ENCODE measurements at places on chromosomes 4 and X.

GRCh38 chr4:139050446-139050845, 34.9 kb downstream of the NOCT start:
- DNase-seq = no peak

GRCh38 chr4:18463987-18464559, 442.5 kb upstream of the LCORL start:
- no peak for DNase-seq

GRCh38 chr4:177070533-177071058, 239.1 kb upstream of the NEIL3 start:
- DNase-seq = no peak

GRCh38 chr4:113179996-113180395, 130.5 kb downstream of the ANK2 start:
- no peak for DNase-seq

DNA sequence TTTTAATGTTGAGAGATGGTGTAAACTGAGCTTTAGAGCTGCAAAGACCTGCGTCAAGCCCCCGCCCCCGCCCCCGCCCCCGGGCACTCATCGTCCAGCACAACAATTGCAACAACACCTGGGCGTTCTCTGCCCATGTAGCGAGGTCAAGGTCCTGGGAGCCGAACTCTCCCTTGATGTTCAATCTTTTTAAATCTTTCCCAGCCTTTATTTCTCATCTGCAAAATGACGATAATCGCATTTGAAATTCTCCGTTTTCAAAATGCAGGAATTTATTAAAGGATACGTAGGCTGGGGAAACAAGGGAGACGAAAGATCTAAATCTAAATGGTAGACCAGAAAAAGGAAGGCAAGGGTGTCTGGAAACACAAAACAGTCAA, 648 bp upstream of the MSMO1 start:
- peak; percentile 12 for DNase-seq
